Activated CD4-positive, alpha-beta T cell treated with anti-CD3 and anti-CD28 coated beads, Interleukin-2, amount 10 ng/mL, durations not matched to agents 24 days and 14 days (primary cell): ENCODE measurements at places on chromosomes 2 and 18. TPM values are rescaled to one million over a fixed set of nuclear protein-coding genes. Genes with fewer than 3 reads are reported as not detected.

Gene CNDP1
- not detected in 2 replicates for total RNA-seq

Gene PPP1R1C
- not detected in 2 replicates for total RNA-seq

Gene RAD51AP2
- not detected in 2 replicates for total RNA-seq

Gene CTAGE1
- not detected in 2 replicates for total RNA-seq

Gene DIPK1C
- not detected in 2 replicates for total RNA-seq

Gene AGFG1
- 221 and 229 TPM in 2 replicates for total RNA-seq

- DNase-seq: peak; percentile 76
These were observed 1.4 kb upstream of the HPCAL1 start for GRCh38 chr2:10300997-10301940.

DNA sequence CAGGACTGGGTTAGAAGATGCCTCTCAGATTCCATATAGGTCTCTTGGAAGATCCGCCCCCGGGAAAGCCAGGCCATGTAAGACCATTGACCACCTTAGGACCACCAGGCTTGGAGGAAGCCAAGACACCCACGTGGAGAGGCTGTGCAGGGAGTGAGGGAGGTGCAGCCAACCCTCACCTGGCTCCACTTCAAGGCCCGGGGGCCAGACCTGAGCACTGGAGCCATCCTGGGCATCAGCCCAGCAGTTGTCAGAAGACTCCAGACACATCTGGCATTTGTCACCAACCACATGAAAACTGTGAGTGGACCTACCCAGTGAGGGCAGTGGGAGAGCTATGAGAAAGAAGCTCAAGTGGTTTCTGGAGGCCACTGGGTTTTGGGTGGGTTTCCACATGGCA, 214.4 kb downstream of the MYT1L start:
- DNase-seq: no peak

GRCh38 chr2:221085936-221086335, 486.2 kb downstream of the EPHA4 start:
- DNase-seq: no peak

GRCh38 chr2:43018179-43019024, 208.0 kb downstream of the ZFP36L2 start:
- DNase-seq: no peak

- DNase-seq: no peak
These were observed 90.3 kb upstream of the ST3GAL5 start for GRCh38 chr2:85978883-85979780.

- no peak for DNase-seq
These were observed 274.9 kb upstream of the GYPC start for GRCh38 chr2:126381091-126381490.

DNA sequence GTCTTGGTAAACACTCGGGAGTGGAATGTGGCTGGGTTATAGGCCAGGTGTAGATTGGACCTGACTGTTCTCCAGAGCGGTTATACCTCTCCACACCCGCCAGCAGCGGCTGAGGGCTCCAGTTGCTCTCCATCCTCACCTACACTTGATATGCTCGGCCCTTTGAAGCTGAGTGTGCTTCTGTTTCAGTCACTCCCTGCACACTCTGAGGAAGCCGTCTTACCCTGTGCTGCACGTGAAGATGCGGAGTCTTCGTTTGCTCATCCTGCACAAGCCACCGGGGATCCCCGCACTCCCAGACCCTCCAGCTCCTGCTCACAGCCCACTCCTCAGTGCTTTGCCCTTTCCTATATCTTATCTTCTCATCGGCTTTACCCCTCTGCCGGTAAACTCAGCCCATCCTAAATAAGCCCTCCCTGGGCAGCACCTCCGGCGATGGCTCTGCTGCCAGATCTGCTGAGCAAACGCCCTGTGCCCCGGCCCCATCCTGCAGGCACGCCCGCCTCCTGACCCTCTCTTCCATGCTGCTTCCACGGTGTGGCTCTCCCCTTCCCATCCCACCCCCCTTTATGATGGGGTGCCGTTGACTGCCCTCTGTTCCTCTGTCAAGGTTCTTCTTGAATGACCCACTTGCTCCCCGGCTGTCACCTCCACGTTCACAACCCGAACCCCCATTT, 47.3 kb upstream of the ODC1 start:
- no peak for DNase-seq

DNA sequence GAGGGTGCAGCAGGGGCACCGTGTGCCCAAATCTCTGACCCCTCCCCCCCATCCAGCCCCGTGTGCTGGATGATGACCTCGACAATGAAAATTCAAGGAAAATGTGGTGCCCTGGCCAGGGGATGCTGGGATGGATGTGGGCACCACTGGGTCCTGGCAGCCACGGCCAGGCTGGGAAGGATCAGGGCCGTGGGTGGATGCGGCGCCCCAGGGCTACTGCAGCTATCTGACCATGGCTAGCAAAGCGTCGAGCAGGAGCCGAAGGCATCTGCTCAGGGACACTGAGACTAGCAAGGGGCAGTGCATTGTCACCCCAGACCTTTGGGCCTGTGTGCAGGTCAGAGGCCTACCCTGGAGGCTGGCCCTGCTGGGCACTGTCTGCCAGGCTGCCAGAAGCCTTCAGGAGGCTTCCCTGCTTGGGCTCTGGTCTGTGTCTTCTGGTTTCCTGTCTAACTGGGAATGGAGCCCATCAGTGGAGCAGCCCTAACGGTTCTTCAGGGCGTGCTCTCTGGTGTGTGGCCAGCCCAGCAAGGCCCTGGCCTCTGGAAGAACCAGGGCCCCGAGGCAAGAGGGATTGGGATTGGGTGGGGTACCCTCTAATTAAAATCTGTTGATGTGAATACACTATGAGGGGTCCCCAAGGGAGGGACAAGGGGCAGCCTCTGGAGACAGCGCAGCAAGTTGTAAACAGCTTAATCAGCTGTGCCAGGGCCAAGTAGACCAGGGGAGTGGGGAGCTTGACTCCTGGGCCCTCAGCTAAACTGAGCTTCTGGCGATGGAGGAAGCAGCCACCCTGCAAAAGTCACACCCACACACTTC, 98.0 kb downstream of the STPG4 start:
- DNase-seq: no peak

GRCh38 chr2:175097297-175097696, 70.7 kb downstream of the ATF2 start:
- no peak for DNase-seq

DNA sequence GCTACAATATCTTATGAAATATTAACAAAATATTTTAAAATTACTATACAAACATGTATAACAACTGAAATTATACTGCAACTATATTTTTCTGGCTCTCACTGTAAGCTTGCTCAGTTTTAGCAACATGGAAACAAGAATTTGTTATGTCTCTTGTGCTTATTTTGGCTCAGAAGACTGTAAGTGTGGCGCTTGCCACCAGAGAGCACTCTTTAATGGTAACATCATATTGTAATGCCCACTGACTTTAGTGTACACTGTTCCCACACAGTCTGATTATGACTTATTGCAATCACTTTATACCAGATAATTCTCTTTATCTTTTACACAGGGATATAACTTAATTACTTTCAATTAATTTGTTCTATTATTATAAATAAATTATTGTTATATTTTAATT, 1500.6 kb upstream of the TMEFF2 start:
- no peak for DNase-seq

DNA sequence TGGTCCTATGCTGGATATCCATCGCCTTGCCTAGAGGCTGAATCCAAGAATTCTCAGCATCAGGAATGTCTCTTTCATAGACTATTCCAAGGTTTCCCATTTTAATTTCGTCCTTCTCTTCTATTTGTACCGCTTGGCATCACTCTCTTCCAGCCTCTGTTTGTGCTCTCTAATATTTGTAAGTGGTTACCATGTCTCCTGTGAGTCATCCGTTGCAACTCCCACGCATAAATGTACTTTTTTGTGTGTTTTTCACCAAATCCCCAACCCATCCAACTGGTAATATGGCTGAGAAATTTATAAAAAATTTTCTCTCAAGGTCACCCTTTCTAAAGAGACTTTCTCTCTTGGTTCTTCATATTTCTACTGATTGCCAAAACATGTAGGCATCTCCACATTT, 21.8 kb downstream of the COLEC12 start:
- no peak for DNase-seq

DNA sequence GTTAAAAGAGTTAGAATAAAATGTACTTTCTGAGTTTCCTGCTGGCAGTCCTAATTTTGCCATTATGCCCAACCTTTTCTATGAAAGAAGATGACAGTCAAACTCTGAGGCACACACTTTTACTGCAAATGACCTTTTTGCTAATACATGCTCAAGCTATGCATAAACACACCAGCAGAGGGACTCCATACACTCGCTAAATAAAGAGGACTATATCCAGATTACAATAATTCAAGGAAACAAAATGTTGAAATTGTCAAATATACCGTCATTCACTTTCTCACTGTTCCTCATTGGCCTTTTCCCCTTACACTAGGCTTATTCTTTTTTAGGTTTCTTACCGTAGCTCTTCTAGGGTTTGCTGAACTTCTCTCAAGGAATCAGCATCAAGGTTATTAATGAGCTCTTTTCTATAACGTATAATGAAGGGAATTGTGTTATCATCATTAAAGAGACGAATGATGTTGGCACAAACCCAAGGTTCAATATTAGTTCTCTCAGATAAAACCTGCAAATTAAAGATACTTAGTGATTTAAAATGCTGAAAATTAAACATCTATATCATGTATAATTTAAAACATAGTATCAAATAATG, 25.7 kb downstream of the SRBD1 start:
- DNase-seq: peak; percentile 69
